ENCODE measurements at places on chromosomes 2 and 18.

DNA sequence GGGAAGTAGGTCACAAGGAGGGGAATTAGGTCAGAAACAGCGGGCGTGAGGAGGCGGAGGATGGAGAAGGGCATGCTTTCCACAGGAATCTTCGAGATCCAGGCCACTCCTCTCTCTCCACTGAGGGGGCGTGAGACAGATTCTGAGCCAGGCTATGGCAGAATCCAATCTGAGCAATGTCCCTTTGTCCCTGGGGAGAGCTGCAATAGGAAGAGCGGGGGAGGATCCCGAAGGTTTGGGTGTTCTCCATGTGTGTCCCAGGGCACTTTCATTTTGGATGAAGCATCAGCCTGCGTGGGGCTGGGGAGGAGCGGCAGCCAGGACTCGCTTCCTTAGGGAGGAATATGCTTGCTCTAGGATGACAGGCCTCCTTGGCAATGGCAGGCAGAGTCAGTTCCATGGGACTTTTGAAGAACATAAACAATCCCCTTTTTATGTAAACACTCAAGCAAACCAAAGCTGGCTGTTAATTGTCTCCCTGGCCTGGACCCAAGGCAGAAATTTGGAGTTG is 84.0 kb downstream of the LIPG start:
- DNase-seq, result no peak

GRCh38 chr2:46737577-46737976 is 178.0 kb downstream of the MCFD2 start:
- no peak for DNase-seq

DNA sequence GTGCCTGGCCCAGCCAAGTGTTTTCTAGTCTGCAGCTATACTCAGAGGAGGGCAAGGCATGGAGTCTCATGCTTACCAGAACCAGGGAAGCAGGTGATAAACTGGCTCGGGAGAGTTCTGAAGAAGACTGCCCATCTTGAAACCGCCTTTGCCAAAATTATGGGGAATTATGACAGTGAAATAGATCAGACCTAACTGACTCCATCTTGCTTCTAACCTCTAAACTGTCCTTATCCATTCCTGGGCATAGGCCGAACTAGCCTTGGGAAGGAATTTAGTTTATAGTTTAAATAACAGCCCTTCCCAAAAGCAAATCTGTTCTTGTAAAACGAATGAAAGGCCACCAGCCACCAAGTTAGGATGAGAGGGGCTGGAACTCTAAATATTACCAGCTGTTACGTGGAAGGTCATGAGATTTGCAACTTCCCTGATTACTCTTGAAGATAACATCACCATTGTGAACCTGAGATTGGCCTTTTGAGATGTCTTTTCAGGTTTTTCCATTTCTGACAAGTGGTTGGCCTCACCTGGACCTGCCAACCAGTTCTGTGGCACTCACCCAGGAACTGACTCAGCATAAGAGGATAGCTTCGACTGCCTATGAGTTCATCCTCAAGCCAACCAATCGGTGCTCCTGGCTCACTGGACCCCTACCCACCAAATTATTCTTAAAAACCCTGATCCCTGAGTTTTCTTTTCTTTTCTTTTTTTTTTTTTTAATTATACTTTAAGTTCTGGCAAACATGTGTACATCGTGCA is 23.4 kb downstream of the CHCHD5 start:
- DNase-seq, result no peak

GRCh38 chr2:77873506-77873905 is 351.3 kb upstream of the LRRTM4 start:
- no peak for DNase-seq

GRCh38 chr18:5451871-5452270 is 91.9 kb downstream of the EPB41L3 start:
- DNase-seq, result no peak
